T-helper 17 cell (primary cell): ENCODE measurements at places on chromosomes 7 and 10.

GRCh38 chr10:84948644-84949043 lies 620.3 kb downstream of the CCSER2 start:
- DNase-seq, result no peak

DNA sequence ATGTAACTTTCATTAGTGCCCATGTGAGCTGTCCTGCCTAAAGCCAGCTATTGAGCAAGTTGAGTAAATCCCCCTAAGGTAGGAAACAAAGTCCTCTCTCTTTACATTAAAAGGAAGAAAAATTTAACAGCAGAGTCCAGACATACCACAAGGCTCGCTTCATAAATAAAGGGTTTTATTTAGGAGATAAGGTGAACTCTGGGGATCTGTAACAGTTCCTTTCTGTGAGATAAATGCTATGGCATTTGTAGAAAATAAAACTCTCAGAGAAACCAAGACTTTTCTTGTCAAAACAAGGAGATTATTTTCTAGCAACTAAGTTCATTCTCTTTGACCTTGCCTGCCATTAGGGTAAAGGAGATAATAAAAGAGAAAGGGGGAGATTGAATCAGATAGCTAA lies 32.3 kb upstream of the LYZL1 start:
- no peak for DNase-seq

- DNase-seq, result no peak
These were observed 6.7 kb downstream of the DDC start for GRCh38 chr7:50558294-50559053.

DNA sequence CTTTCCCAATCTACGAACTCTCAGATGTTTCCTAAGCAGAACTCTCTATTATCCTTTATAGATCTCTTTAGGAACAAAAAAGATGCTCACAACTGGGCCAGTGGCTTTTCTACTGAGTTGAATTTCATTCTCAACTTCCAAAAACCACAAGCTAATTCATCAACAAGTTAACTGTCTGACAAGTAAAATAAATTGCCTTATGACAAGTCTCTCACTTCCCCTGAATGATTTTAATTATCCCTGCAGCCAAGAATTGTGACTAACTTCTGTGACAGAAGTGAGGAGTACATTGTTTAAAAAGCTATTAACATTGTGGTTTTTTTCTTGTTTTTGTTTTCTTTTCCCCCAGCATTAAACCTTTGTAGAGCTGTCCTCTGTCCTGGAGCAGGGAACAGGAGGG lies 343.1 kb downstream of the HPSE2 start:
- DNase-seq, result no peak

DNA sequence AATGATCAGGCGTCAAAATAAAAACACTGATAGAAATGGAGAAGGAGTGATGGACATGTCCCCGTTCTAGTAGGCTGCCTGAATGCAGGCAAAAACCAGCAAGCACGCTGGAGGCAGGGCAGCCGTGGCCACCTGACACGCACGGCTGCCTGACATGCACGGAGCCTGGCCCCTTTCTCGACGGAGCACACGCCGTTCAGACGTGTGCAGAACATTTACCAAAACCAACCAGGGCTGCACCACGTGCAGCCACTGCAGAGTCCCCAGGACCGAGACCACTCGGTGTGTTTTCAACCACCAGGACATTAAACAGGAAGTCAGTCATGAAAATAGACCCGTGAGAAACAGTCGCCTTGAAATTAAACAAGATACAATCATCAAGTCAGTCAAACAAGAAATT lies 61.9 kb upstream of the NKX6-2 start:
- no peak for DNase-seq

DNA sequence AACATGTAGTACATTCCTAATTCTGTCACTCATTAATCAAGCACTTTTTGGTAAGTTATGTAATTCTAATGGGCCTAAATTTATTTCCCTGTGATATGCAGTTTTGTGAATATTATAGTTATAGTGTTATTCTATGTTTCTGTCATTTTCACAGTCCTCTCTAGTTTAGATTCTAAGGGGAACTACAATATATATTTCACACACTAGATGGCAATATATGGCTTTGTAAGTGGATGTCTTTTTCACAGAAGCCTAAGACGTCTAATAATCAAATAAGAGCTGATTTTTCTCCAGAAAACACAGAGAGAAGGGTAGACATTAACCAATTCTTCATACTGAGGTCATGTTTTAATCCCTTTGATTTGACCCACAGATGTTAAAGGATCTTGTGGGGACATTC lies 18.0 kb downstream of the RNLS start:
- no peak for DNase-seq

- DNase-seq, result no peak
These were observed 72.0 kb upstream of the ZMIZ1 start for GRCh38 chr10:78996792-78997129.

- no peak for DNase-seq
These were observed 78.7 kb downstream of the CLEC2L start for GRCh38 chr7:139602143-139602722.

GRCh38 chr7:38660427-38661099 lies 29.4 kb upstream of the AMPH start:
- DNase-seq, result no peak

- DNase-seq, result no peak
These were observed 17.6 kb upstream of the VSIR start for GRCh38 chr10:71790749-71791440.

- no peak for DNase-seq
These were observed 104.5 kb downstream of the SKIDA1 start for GRCh38 chr10:21421016-21421415.
